ENCODE measurements at places on chromosomes 7 and 10. TPM values are rescaled to one million over a fixed set of nuclear protein-coding genes. Genes with fewer than 3 reads are reported as not detected.

DNA sequence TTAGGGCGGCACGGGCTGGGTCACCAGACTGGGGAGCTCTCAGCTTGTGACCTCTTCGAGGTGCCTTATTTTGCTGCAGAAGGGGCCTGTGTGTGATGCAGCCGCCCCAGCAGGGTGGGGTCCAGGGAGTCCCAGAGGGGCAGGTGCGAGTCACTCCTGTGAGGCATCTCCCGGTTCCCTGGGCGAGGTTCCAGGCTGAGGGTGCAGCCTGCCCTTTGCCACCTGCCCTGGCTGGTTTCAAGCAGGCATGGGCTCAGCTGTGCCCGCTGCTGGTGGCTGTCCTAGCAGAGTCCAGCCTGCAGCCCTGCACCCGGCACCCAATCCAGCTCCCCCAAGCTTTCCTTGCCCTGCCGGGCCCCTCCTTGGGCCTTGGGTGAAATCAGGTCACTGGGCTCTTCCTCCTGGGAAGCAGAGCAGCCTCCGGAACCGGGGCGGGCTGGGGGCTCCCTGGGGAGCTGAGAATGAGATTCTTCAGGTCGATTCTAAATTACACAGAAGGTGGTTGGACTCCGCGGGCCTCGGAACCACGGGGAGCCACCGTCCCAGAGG lies 64.8 kb downstream of the PWWP2B start:
- no peak for DNase-seq

DNA sequence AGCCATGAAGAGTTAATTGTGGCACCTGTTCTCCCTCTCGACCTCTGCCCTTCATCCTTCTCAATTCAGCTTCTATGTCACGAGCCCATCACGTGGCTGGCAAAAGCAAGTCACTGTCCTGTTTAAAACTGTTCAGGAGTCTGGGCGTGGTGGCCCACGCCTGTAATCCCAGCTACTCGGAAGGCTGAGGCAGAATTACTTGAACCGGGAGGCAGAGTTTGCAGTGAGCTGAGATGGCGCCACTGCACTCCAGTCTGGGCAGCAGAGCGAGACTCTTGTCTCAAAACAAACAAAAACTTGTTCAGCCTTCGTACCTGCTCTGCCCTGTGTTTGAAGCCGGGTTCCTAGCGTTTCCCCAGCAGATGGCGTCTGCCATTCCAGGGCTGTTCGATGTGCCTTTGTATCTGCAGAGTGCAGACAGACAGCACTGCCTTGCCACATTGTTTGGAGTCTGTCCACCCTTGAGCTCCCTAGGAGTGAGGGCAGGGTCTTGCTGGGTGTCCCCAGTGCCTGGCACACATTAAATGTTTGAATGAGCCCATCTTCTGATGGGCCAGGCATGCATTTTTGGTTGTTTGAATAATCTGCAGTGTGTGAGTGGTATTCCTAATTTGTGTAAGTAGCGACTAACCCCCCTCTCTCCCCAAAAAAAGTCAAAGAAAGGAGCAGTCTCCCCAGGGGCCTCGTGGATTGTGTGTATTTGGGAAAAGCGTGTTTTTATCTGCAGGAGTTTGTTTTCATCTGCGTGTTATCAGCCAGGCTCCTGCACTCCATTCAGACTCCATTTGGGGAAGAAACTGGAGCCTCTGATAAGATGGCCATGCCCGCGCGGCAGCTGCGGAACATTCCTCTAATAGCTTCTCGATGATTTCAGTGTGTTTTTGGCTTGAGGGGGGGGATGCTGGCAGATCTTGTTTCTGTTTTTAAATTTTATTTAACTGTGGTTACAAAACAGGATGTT lies 61.2 kb downstream of the DNAJB6 start:
- peak; percentile 62 for DNase-seq

The FAM3C gene
- 51.2 TPM for total RNA-seq

GRCh38 chr7:92633211-92633906 lies 43.2 kb upstream of the FAM133B start:
- DNase-seq: no peak

DNA sequence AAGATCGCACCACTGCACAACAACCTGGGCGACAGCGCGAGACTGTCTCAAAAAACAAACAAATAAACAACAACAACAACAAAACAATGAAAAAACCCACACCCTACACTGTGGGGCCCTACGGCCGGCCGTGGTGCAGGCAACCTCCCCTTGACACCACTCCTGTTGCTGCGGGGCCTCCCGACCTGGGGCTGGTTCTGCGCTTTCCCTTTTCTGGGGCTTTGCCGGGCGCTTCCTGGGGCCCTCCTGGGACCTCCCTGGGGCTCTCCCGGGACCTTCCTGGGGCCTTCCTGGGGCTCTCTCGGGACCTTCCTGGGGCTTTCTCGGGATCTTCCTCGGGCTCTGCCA lies 46.6 kb downstream of the INSIG1 start:
- DNase-seq: no peak

GRCh38 chr10:66098595-66099480 lies 827.0 kb upstream of the LRRTM3 start:
- no peak for DNase-seq

GRCh38 chr7:7582596-7582995 lies 15.9 kb downstream of the MIOS start:
- DNase-seq: no peak

The LRRC4 gene
- 9.9 TPM for total RNA-seq

The OR2A25 gene
- not detected for total RNA-seq

The PLA2G12B gene
- total RNA-seq: not detected

GRCh38 chr10:116857156-116857555 lies 7.9 kb downstream of the ENO4 start:
- DNase-seq: no peak

- DNase-seq: peak; percentile 24
Observed at GRCh38 chr7:125033506-125033905, 103.9 kb upstream of the POT1 start.

GRCh38 chr10:36118314-36118713 lies 476.2 kb upstream of the FZD8 start:
- no peak for DNase-seq

- no peak for DNase-seq
Observed at GRCh38 chr10:28199941-28200340, 102.9 kb downstream of the MPP7 start.

- DNase-seq: no peak
Observed at GRCh38 chr7:112152186-112152585, 54.0 kb downstream of the DOCK4 start.

The ZYX gene
- total RNA-seq: 179 TPM

DNA sequence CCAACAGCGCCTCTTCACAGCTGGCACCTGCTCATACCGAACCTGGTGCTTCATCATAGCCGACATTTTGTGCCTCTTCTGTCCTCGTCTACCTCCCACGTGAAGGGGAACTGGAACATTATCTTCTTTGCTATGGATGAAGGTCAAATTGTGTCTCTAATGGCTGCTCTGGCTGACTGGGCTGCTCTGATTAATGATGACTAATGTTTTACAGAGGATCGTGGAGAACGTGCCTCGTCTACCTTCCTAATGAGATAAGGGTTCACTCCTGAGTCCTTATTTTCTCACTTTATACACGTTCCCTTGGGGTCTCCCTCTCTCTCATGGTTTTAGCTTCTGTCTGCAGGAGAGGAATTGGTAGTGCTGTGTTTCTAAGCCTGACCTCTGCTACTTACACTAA lies 420.3 kb downstream of the PHTF2 start:
- DNase-seq: no peak

- DNase-seq: no peak
Observed at GRCh38 chr10:97512993-97513392, 14.3 kb downstream of the UBTD1 start.

DNA sequence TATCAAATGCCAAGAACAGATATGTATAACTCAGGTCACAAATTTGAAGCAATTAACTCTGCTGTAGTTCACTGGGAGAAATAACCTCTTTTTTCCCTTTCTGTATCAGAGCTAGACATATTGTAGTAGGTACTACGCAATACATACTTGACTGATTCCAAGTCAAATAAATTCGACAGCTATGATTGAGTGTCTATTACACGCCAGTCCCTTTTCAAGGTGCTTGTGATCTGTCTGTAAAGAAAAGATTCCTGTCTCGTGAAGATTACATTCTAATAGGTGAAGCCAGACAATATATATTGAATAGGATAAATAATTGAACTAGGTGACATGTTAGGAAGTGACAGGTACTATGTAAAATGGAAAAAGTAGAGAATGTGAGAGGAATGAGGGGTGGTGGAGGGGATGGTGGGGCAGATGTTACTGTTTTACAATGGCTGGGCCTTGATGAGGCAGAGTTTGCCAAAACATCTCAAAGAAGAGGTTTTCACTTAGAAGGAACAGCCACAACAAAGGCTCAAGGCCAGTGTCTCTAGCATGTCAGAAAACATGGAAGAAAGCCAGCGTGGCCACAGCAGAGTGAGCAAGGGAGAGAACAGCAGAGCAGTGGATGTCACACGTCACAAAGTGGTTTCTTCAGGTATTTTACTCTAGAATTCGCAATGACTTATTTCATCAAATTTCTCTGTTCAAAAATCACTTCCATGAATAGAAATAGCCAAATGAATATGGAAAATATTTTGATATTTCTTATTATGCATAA lies 282.6 kb upstream of the CACNA2D1 start:
- no peak for DNase-seq

The STOX1 gene
- total RNA-seq: 1.6 TPM

All from WTC11 (cell line).